D721Med (cell line): ENCODE measurements at places on chromosomes 16 and 17.

DNA sequence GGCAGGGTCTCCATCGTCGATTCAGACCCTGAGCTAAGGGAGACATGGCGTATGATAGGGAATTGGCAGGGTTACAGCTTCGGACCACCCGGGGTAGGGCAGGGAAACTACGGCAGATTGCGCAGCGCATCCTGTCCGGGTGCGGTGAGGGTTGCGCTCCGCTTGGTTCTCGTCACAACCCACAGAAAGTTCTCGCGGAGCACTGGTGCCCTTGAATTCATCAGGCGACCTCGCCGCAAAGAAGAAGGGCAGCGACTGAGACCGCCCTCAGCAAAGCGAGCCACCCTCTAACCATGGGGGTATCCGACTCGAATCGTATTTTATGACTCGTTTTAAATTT lies 1.2 kb downstream of the HS3ST3B1 start:
- DNase-seq = no peak

GRCh38 chr16:56401482-56401881 lies 23.9 kb downstream of the AMFR start:
- DNase-seq = no peak

- no peak for DNase-seq
Measured at GRCh38 chr16:81797443-81797842, 18.4 kb downstream of the PLCG2 start.

- peak; percentile 97 for DNase-seq
Measured at GRCh38 chr17:7394452-7395191, at the start of gene PLSCR3. TSS of gene PLSCR3 (minus strand) at chr17:7394525. CDS start at chr17:7394110, 415 bp downstream.

DNA sequence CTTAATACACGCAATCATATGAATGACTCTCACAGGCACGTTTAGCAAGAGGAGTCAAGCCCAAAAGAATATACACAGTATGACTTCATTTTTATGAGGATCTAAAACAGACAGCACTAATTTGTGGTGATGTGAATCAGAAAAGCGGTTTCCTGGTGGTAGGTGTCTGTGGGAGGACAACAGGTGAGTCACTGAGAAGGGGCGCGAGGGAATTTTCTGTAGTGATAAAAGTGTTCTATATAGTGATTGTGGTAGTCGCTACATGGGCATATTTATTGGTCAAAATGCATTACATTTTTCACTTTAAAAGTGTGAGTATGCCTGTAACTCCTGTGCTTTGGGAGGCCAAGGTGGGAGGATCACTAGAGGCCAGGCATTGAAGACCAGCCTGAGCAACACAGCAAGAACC lies 7.6 kb upstream of the TNRC6A start:
- DNase-seq = no peak

- no peak for DNase-seq
Measured at GRCh38 chr17:30576326-30576861, 99.2 kb downstream of the GOSR1 start.

GRCh38 chr17:79794659-79795511 lies 2.0 kb downstream of the CBX8 start:
- DNase-seq = no peak

- DNase-seq = no peak
Measured at GRCh38 chr16:84508502-84508901, 4.0 kb upstream of the MEAK7 start.

GRCh38 chr17:41315814-41316445 lies 420 bp upstream of the KRTAP17-1 start:
- no peak for DNase-seq

GRCh38 chr16:82226327-82226726 lies 56.3 kb upstream of the MPHOSPH6 start:
- DNase-seq = no peak

DNA sequence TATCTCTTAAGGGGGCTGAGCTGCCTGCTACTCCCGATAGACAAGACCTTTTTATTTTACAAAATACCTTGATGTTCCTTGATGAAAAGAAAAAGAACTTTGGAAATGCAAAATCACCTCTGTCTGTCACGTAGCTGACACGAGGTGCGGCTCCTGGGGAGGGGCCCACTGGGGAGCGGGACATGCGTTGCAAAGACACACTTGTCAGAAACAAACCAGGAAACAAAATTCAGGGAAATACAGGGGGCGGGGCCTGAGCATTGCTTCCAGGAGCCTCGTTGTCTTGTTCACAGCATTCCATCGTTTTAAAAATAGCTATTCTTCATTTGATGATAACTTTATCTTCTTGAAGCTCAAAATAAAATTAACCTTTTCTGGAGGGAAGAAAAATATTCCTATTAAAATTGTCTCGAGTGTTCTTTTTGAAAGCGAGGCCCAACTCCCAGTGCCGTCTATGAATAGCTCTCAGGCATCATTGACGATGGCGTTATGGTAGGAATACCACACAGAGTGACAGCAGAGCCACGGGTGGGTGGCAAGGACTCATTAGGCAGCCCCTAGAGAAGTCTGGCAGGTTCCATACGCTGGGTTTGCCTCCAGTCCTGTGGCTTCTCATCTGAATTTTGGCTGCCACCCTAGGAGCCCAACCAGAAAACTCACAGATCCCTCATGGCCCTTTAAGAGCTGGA lies 286.9 kb downstream of the CPPED1 start:
- no peak for DNase-seq

GRCh38 chr17:14381606-14382005 lies 80.7 kb downstream of the HS3ST3B1 start:
- no peak for DNase-seq

- no peak for DNase-seq
Measured at GRCh38 chr16:88619859-88620815, 18.2 kb upstream of the IL17C start.

DNA sequence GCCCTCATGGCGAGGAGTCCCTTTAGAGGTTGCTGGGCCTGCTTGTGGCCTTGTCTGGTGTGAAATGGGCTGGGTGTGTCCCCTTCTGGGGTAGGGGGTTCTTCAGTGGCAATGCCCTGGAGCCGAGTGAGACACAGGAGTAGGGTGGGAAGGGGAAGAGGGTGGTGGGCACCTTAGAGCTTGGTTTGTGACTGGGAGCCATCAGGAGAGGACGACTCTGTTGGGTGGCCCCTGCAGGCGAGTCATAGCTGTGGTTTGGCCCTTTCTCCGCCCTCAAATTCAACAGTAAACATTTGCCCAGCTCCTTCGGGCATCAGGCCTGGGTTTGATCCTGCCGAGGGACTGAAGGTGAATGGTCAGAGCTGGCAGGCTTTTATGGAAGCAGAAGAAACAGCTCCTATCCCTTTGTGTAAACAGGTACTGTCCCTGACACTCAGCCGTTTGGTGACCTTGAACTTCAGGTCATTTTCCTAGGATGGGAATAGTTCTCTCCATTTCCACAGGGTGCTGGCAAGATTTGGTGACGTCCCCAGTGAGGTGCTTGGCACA lies 2.9 kb downstream of the E4F1 start:
- no peak for DNase-seq
